ENCODE measurements at places on chromosomes 13 and 19. TPM values are rescaled to one million over a fixed set of nuclear protein-coding genes. Genes with fewer than 3 reads are reported as not detected.

GAMT gene
- total RNA-seq, result 25.9 TPM

STOML3 gene
- not detected for total RNA-seq

POLR2I gene
- total RNA-seq, result 51.2 TPM

MRPL34 gene
- 80.8 TPM for total RNA-seq

CAB39L gene
- total RNA-seq, result 3.1 TPM

CLEC17A gene
- not detected for total RNA-seq

DNA sequence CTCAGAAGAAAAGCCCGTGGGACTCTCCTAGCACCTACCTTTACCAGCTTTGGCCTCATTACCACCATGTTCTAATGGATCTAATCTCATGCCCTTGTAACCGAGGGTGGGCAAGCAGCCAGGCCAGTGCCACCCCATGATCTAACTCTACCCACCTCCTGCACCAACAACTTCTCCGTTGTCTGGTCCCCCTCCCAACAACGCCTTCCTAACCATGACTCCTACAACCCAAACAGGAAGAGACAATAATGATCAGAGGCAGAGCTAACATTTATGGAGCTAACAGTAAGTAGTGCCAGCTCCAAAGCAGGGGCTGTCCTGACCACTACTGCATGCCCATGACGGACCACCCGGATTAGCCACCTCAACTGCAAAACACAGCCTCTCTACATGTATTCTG, 3.5 kb downstream of the USP12 start:
- no peak overlapping the region for H3K4me3 ChIP-seq
- H3K36me3 ChIP-seq, result peaks cover 4% of the 10 kb centered on the region
- no peak overlapping the region for H3K27ac ChIP-seq
- no peak for DNase-seq
- no peaks in the 10 kb centered on the region for H3K27me3 ChIP-seq
- peaks cover 47% of the 10 kb centered on the region for H3K4me1 ChIP-seq

DNA sequence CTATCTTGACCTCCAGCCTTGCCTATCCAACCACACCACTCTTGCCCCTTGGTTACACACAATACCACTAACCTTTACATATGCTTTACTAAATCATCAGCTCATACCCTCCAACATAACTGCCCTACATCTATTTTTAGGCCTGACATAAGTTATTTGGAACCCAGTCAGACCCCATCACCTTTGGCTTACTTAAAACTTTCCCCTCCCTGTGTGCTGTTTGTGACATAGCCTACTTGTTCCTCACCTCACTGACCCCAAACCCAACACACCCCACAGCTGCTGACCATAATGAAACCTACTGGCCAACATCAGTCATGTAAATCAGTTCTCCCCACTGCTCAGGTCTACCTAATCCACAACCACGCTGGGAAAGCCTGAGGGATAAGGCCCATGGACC, 4.9 kb downstream of the ZNF266 start:
- H3K4me1 ChIP-seq, result peaks cover 16% of the 10 kb centered on the region
- peaks cover 79% of the 10 kb centered on the region for H3K36me3 ChIP-seq
- no peak overlapping the region for H3K4me3 ChIP-seq
- no peak overlapping the region for H3K27ac ChIP-seq
- no peaks in the 10 kb centered on the region for H3K27me3 ChIP-seq

- DNase-seq, result peak; percentile 63
- peaks cover 15% of the 10 kb centered on the region for H3K27me3 ChIP-seq
- H3K4me1 ChIP-seq, result peaks cover 31% of the 10 kb centered on the region
- peak overlapping the region; percentile 45 for H3K4me3 ChIP-seq
Measured at GRCh38 chr13:109784590-109785140, 1.7 kb downstream of the IRS2 start.

- no peak overlapping the region for H3K27ac ChIP-seq
- H3K4me1 ChIP-seq, result no peaks in the 10 kb centered on the region
- DNase-seq, result no peak
- no peak overlapping the region for H3K4me3 ChIP-seq
- H3K36me3 ChIP-seq, result no peaks in the 10 kb centered on the region
Measured at GRCh38 chr13:95355494-95355893, 54.2 kb upstream of the ABCC4 start.

- H3K36me3 ChIP-seq, result peaks cover 34% of the 10 kb centered on the region
- H3K4me3 ChIP-seq, result no peak overlapping the region
- H3K27me3 ChIP-seq, result no peaks in the 10 kb centered on the region
- peaks cover 2% of the 10 kb centered on the region for H3K4me1 ChIP-seq
- no peak for DNase-seq
Measured at GRCh38 chr13:52677823-52678222, 25.2 kb downstream of the SUGT1 start.

DNA sequence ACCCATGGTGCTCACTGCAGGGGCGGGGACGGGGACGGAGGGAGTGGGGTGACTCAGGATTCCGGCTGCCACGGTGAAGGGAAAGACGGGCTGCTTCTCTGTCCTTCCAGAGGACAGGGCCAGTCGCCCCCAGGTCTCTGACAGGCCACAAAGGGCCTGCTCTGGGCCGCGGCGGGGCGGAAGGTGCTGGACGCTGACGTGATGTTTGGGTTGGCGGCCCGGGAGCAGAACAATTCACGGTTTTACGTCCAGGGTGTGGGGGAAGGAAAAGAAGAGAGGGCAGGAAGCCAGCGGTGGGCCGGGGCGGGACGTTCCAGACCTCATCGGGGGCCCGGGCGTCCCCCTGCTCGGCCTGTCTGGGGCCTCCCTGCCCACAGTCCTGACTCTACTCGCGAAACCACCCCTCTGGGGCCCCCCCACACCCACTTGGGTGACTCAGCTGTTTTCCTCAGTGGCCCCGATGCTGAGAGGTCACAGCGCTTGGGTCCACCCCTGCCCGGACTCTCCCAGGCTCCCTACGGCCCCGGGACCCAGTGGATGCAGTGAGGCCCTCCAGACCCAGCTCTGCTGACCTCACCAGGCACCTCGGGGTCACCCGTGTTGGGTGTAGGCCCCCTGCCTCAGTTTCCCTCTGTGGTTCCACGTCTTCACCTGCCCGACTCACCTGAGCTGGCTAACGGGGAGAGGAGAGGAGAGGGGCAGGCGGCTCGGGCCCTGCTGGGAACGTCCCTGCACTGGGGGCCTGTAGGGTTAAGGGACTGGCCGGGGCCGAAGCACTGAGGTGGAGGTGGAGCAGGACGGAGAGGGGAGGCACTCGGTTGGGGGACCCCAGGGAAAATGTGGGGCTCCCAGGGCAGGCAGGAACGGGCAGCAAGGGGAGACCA, 29.2 kb downstream of the PIP5K1C start:
- H3K27ac ChIP-seq, result peak overlapping the region; percentile 60
- H3K27me3 ChIP-seq, result no peaks in the 10 kb centered on the region
- DNase-seq, result no peak
- H3K4me1 ChIP-seq, result peaks cover 16% of the 10 kb centered on the region

DNA sequence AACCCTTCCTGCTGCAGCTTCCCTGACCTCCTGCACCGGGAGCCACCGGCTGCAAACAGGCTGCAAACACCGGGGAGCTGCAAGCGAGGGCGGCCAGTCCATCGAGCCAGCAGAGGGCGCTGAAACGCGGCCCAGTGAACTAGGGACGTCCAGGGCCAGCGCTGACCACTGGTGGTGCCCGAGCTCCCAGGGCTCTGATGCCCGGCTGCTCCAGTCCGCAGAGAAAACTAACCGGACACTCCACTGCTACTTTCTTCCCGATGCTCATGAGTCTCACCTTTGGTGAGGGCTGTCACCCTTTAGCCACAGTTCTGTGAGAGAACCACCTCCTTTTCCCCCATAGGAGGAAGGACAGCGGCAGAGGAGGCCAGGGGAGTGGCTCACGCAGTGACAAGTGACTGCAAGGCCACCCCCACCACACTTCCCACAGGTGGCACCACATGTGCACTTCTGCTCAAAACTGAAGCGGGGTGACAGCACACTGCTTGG, 82.8 kb upstream of the MTIF3 start:
- no peak overlapping the region for H3K4me3 ChIP-seq
- no peaks in the 10 kb centered on the region for H3K27me3 ChIP-seq
- H3K27ac ChIP-seq, result no peak overlapping the region
- no peaks in the 10 kb centered on the region for H3K36me3 ChIP-seq

- H3K4me3 ChIP-seq, result no peak overlapping the region
- no peak for DNase-seq
- no peak overlapping the region for H3K27ac ChIP-seq
- peaks cover 56% of the 10 kb centered on the region for H3K36me3 ChIP-seq
Measured at GRCh38 chr13:48356750-48357149, 53.2 kb downstream of the RB1 start.

GRCh38 chr13:50456111-50456510, 387.4 kb downstream of the DLEU7 start:
- no peaks in the 10 kb centered on the region for H3K4me1 ChIP-seq
- peaks cover 5% of the 10 kb centered on the region for H3K27me3 ChIP-seq
- no peaks in the 10 kb centered on the region for H3K36me3 ChIP-seq
- DNase-seq, result no peak
- H3K4me3 ChIP-seq, result no peak overlapping the region

All from activated CD4-positive, alpha-beta T cell treated with anti-CD3 and anti-CD28 coated beads, Interleukin-2, amount 10 ng/mL, durations not matched to agents 7 days and 5 days (primary cell).